Right lobe of liver (tissue), 6 donors: ENCODE measurements at places on chromosomes 13 and 19. TPM values are rescaled to one million over a fixed set of nuclear protein-coding genes. Genes with fewer than 3 reads are reported as not detected.

The FGF21 gene
- 19.1 TPM for total RNA-seq

DNA sequence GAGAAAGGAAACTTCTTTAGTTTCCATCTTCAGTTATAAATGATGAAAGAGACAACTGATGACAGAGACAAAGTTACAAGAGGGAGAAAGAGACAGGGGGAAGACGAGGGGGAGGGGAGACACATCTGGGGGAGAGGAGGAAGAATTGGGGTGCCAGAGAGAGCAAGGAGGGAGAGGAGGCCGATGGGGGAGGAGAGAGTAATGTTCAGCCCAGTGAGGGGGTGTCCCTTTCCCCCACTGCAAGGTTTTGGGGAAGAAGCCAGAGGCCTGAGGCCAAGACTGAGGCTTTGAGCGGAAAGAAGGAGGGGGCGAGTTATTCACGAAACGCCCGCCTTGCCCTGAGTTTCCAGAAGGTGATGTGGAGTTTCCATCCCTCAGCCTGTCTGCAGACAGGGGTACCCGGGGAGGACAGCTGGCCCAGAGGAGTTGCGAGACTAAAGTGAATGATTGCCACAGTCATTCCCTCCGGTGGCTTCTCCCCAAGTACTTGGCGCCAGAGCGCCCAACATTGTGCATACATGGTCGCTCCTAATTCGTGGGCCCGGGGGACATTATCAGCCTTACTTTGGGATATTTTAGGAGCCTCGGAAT, 558 bp upstream of the PPAN start:
- no peak for DNase-seq

DNA sequence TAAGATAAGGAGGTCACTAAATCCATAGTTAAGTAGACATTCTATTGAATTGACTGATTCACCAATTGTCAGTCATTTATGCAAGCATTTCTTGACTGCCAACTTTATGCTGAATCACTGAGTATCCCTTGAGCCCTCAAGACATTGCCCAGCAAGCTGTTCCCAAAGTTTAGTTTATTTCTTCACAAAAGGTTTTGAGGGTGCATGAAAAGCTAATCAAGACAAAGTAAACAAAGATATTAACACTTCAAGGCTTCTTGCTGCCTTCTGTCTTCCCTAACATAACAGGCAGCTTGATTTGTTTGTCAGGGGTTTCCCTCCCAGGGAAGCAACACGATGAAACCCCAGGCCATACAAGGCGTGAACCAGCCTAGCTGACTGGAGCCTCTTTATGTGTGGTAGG, 374.4 kb downstream of the SPRY2 start:
- no peak for DNase-seq

DNA sequence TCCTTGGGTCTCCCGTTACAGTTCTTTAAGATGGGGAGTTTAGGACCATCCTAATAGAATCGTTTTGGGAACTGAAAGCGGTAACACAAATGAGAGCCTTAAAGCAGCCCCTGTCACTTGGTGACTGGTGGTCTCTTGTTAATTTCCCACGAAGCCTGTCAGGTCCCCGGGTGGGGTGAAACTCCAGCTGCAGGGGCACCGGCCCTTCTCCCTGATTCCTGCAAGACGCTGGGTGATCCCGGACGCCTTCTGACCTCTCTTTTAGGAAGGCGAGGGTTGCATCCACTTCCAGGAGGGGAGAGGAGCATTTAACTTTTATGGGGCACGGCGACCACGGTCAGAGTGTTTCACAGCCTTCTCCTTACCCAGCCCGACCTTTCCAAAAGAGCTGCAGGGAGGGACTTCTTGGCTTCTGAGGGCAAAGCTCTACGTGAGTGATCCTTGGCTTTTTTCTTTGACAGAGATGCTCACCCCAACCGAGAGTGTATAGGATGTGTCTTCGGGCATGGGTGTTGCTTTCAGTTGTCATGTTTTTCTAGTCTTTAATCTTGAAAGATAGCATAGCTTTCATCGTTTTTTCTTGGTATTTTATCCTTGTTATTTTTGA, 688 bp downstream of the ZNF225 start:
- DNase-seq: no peak

DNA sequence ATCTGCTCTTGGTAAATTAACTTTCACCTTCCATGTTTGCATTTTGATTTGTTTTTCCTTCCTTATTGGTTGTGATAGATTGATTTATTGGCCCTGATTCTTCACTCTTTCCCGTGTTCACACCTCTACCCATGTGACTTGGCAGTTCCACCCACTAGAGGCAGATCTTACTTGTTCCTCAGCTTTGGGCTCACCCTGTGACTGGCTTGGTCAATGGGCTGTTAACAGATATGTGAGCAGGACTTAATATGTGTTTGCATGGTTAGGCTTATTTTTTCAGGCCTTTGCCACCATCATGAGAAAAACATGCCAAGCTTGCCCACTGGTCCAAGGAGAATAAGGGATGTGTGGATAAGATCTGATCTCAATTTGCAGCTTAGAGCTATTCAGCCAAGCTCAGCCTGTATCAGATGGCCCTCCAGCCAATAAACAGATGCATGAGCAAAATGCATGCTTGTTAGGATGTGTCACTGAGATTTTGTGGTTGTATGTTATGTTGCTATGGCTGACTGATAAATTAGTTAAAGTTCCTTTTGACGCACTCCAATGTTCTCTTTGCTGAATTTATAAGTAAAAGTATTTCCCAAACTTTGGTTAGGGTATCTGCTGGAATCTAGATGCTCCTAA, 48.0 kb downstream of the RGCC start:
- no peak for DNase-seq

DNA sequence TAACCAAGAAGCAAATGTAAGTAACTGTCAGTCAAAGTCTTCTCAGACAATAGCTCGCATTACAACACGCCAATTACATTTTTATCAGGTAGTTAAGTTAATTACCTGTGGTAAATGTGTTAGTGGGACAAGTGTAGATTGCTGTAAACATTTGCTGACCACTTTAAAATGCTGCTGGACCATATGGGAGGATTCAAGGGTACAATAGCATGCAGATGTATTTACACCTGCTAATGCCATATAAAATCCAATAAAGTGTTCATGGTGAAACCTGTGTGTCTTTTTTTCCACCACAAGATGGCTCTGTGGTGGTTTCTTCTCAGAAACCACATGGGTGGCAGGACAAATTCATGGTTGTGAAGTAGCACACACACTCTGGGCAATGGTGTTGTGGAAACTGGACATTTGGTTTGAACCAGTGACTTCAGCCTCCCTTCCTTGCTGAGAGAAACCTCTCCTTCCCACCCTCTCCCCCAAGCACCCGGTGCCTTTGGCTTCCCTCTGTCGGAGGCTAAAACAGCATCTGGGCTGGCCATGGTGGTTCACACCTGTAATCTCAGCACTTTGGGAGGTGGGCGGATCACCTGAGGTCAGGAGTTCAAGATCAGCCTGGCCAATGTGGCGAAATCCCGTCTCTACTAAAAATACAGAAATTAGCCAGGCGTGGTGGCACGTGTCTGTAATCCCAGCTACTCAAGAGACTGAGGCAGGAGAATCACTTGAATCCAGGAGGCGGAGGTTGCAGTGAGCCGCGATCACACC, 18.1 kb upstream of the GTF3A start:
- DNase-seq: no peak
